CD8-positive, alpha-beta T cell (primary cell): ENCODE measurements at places on chromosomes 7 and 10.

DNA sequence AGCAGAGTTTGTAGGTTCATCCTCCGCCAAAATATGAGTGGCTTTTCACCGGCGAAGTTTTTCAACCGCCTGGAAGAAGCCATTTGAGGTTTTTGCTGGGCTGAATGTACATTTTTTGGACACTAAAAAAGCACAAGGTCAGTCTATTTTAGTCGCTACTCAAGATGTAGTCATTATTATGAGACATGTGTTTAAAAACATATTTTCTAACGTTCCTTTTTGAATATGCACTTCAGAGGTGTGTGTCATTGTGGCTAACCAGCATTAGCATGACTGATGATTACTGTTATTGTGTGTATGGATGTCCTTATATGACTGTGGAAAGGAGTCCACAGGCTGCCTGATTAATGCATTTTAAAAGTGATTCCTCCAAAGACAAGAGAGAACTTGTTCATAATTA lies 605.4 kb downstream of the INHBA start:
- DNase-seq = no peak

DNA sequence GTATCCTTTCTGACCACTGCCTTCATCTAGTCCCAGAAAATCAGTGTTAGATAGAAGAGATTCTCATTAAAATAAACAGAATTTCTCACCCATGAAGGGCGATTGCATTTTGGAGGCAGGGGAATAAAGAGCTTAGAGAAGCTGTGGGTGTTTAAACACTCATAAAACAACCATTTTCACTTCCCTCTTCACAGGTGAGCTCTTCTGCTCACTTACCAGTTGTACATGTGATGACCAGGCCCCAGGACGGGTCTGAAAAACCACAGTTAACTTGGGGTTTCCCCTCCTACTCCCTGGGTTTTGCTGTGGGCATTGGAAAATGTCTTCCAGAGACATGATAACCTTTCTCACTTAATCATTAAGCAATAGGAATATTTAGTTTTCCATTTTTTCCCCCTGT lies 411.6 kb upstream of the DPP6 start:
- no peak for DNase-seq

- no peak for DNase-seq
Measured at GRCh38 chr10:69338133-69338456, 59.8 kb downstream of the HK1 start.

DNA sequence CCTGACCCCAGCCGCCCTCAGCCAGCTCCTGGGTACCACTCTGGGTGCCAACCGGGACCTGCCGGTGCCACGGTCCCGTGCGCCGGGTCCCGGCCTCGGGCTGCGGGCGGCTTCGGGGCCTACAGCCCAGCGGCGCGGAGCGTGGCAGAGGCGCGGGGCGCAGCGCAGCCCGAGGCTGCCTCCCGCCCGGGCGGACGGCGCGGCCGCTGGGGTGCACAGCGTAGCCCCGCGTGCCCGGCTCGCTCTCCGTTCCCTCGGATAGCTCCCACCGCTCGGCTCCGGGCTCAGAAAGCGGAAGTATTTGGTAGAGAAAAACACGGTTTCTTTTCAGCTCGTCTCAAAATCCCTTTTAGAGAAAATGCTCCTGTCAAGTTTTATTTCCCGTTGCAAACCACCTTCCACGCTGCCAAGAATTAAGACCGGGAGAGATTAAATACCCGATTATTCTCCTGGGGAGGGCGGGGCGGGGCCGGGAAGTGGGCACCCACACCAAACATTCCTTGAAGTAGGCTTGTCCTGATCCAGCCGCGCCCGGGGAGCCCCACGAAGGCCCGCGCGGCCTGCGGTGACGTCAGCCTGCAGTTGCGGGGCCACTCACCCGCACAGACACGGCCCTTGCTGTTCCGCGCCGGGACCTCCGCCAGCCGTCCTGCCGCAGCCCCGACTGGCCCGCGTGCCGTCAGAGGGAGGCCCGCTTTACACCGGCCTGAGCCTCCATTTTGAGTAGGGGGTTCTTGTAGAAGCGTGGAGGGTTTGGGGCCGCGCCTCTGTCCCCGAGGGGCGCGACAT lies 7.2 kb downstream of the HOXA13 start:
- DNase-seq = peak; percentile 48

DNA sequence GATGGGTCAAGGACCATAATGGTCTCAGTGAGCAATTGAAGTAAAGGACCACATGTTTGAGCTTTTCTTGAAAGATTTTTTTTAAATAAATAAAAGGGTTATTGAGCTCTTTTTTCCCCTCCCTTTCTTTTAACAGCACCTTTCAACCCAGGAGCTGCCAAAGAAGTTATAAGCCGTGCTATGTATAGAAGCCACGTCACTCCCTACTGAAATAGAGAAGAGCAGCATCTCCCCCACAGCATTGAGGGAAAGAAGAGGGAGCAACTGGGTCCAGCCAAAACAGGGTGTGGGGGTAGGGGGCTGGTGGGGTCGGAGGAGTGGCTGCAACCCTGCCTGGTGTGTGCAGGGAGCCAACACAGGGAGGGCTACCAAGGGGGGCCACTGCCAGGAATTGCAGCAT lies 227.2 kb downstream of the PLXNA4 start:
- DNase-seq = no peak

DNA sequence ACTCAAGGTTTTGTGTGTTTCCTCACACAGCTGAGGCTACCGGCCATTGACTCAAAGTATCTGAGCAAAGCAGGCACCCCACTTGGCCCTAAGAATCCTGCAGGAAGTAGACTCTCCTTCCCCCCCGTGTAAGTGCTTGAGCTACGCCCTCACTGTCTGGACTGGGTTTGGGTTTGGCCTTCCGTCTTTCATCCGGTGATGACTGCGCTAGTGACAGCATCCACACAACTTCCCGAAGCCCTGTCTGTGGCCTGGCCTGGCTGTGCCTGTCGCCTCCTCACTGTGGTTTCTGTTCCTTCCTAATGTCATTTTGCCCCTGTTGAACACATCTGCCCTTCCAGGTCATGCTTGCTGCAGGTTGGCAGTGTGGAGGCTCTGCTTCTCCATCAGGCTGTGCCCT lies 14.5 kb downstream of the C7orf57 start:
- DNase-seq = no peak

DNA sequence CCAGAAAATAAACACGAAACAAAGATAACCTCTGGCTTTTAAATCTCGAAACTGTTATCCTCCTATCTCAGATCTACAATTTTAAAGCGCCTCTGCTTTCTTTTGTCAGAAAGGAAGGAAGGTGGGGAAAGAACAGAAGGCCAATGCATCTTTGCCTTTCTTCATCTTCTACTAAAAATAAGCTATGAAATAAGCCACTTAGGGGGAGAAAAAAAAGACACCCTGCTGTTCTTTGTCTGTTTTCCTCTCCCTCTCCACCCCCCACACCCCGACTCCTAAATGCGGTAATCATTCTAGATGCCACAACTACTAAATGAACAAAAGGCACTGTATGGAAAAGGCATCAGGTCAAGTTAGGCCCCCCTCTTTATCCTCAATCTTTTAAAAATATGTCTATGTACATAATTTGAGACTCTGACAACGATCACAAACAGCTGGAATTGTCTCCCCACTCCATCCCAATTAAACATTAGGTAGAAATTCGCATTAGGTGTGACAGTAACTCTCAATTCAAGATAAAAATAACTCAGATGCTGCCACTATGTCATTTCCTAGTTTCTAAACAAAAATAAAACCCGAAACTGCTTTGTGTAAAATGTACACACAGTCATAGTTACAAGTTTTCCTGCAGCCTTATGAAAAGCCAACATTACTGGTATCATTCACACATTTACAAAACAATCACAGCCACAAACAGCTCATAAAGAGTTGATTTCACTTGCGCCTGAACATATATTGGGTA lies 2.4 kb downstream of the UBE2H start:
- no peak for DNase-seq
